ENCODE measurements at places on chromosomes 6 and 20.

- no peaks in the 10 kb centered on the region for H3K36me3 ChIP-seq
- H3K27ac ChIP-seq: no peak overlapping the region
- DNase-seq: no peak
- no peak overlapping the region for H3K4me3 ChIP-seq
- H3K27me3 ChIP-seq: no peaks in the 10 kb centered on the region
These were observed 228.8 kb downstream of the DHX35 start for GRCh38 chr20:39190666-39191570.

DNA sequence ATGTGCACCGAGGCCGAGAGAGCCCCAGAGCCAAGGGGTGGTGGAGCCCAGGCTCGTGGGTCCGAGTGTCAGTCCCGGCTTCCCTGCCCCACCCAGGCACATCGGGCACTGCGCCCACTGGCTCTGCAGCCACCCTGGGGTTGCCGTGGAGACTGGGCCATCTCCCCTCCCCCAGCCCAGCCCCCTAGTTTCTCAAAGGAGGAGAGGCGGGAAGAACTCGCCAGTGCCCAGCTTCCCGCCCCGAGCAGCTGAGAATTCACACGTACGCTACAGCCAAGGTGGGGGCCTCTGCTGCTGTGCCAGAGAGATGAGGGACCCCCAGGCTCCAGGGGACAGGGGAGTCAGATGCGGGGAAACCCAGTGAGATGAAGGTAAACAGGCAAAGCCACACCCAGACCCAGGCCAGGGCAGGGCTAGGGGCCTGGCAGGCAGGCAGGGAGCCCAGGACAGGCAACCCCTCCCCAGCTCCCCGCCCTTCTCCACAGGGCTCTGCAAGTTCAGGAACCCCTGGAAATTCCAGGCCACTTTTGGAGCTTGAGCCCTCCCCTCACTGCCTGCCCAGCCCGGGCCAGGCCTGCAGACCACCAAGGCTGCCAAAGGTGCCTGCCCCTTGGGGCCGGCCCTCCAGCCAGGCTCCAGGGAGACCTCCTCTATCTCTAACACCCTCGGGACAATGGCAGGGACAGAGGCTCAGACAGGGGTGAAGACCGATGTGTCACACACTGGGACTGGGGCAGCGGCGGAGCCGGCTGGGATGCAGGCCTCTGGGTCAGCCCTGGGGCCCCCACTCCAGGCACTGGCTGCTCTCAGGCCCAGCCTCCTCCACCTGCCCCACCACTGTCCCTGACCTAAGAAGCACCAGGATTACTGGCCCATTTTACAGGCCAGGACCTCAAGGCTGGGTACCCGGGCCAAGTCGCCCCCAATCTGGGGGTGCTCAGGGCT lies 6.0 kb downstream of the LAMA5 start:
- no peak overlapping the region for H3K27ac ChIP-seq
- H3K4me3 ChIP-seq: no peak overlapping the region
- H3K27me3 ChIP-seq: no peaks in the 10 kb centered on the region
- no peaks in the 10 kb centered on the region for H3K36me3 ChIP-seq

GRCh38 chr6:115159733-115160132 lies 816.9 kb upstream of the HS3ST5 start:
- no peaks in the 10 kb centered on the region for H3K4me1 ChIP-seq
- H3K27ac ChIP-seq: no peak overlapping the region
- H3K27me3 ChIP-seq: no peaks in the 10 kb centered on the region
- no peak overlapping the region for H3K4me3 ChIP-seq
- H3K36me3 ChIP-seq: no peaks in the 10 kb centered on the region
- DNase-seq: no peak

DNA sequence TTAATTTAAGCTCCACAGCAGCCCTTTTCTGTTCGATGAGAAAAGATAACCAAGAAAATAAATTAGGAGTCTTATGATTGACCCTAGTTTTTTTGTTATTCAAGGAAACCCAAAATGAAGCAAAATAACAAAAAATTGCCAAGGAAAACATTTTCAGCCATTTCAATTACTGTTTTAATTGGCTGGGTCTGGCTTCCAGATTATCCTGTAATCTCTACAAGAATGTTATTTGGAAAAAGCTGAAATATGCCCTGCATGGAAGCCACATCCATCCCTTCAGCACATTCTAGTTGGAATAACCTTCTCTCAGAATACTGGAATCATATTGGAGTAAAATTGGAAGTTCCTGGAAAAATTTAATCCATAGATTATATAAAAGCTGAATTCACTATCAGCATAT lies 191.1 kb upstream of the CCN2 start:
- H3K4me1 ChIP-seq: peaks cover 27% of the 10 kb centered on the region
- H3K27ac ChIP-seq: no peak overlapping the region
- peak; percentile 50 for DNase-seq
- H3K4me3 ChIP-seq: no peak overlapping the region
- peaks cover 8% of the 10 kb centered on the region for H3K36me3 ChIP-seq

Data from endothelial cell of umbilical vein (primary cell).